CD8-positive, alpha-beta T cell (primary cell): ENCODE measurements at places on chromosomes 7 and 10.

GRCh38 chr7:102082693-102083368 is 203.8 kb upstream of the SH2B2 start:
- DNase-seq = no peak

DNA sequence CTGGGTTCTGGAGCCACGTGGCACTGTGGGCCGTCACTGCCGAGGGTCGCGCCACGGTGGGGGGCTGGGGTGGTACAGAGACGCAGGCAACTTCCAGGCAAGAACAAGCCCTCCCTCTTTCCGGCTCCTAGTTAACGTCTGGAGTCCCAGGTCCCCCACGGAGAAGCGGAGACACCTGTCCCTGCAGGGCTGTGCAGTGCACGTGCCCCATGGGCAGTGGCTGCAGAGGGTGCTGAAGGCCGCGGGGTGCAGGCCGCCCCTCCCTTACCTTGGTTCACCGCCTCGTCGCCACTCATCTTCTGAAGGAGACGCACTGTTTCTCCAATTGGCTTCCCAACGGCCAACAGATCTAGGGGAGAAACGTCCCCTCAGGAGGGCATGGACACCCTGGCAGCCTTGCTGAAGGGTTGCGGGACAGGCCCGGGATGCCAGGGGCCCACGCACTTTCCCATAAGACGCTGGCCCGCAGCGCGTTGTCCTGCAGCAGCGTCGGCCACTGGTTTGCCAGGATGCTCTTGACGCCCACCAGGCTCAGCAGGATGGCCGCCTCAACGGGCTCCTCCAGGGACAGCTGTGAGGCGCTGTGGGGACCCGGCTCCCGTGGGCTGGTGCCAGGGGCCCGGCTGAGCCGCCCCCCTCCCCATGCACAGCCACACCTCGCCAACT is 24.3 kb upstream of the NKX6-2 start:
- DNase-seq = no peak

DNA sequence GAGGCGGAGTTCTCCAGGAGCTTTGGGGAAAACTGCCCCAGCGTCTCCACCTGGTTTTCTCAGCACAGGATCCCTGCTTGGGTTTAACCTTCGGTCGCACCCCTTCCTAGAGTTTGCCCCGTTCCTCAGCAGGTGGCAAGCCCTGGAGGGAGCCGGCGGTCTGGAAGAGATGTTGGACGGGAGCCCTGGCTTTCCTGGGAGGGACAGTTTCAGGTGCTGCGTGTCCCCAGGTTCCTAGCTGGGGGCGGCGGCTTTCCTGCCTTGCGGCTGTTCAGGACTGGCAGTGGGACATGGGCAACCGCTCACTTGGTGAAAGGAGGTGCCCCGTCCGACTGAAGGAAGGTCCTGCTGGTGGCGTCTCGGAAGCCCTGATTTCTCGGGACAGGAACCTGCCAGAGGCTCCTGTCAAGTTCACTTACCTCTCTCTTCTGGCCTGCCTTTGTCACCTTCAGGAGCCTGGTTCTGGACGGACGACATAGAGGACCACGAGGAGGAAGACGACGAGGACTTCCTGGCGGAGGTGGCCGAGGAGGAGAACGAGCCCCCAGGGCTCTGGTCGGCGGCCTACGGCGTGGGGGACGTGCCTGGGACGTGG is 14.8 kb downstream of the ZNF316 start:
- no peak for DNase-seq

GRCh38 chr7:37247861-37248260 is 200.8 kb downstream of the ELMO1 start:
- no peak for DNase-seq

- no peak for DNase-seq
Measured at GRCh38 chr10:110699859-110700468, 55.8 kb downstream of the RBM20 start.

GRCh38 chr7:367351-367901 is 77.5 kb downstream of the FOXL3 start:
- no peak for DNase-seq

DNA sequence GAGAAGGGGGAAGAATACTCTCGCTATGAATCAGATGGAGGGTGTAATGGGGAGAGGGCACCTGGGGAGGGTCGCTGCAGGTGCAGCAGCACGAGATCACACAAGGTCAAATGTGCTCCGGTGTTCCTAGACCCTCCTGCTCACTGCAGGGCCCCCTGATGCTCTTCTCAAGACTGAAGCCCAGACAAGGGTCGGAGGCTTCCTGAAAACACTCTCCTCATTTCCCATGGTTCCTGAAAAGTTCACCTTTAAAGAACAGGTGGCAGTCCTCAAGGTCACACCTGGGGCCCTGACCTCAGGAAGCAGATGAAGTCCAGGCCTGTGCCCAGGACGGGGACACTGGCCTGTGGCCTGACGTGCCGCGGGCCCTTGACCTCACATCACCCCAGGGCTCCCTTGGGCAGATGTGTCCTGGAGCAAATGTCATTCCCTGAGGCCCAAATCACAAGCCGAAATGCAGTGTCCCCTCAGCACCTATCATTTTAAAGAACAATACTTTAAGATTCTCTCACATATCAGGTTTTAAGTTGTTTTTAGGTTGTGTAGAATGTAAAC is 289.8 kb downstream of the GLRX3 start:
- no peak for DNase-seq

DNA sequence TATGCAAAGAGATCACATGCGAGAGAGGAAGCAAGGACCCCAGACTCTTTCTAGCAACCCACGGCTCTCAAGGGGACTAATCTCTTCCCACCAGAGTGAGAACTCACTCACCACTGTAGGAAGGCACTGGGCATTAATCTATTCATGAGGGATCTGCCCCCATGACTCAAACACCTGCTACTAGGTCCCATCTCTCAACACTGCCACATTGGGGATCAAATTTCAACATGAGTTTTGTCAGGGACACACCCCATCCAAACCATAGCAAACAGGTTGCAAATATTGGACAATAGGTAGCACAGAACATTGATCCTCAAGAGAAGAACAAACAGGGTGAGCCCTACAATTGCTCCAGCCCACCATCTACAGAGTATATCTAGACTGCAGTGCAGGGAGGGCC is 740.6 kb downstream of the LRMDA start:
- DNase-seq = no peak

DNA sequence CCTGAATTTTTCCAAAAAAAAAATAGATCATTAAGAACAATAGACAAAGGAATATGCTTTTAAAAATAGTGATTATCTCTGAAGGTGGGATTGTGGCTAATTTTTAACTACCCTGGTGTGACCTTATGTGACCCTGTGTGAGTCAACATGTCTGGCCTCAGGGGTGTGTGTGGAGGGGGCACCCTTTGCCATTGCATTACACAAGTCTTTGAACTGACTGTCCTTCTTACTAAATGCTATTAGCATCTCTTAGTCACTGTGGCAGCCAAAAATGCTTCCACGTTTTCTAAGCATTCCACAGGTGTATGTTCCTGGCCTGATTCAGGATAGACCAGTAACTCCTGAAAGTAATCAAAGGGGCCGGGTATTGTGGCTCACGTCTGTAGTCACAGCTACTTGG is 175.4 kb downstream of the MGMT start:
- no peak for DNase-seq

GRCh38 chr10:59279991-59280505 is 82.3 kb downstream of the FAM13C start:
- no peak for DNase-seq

DNA sequence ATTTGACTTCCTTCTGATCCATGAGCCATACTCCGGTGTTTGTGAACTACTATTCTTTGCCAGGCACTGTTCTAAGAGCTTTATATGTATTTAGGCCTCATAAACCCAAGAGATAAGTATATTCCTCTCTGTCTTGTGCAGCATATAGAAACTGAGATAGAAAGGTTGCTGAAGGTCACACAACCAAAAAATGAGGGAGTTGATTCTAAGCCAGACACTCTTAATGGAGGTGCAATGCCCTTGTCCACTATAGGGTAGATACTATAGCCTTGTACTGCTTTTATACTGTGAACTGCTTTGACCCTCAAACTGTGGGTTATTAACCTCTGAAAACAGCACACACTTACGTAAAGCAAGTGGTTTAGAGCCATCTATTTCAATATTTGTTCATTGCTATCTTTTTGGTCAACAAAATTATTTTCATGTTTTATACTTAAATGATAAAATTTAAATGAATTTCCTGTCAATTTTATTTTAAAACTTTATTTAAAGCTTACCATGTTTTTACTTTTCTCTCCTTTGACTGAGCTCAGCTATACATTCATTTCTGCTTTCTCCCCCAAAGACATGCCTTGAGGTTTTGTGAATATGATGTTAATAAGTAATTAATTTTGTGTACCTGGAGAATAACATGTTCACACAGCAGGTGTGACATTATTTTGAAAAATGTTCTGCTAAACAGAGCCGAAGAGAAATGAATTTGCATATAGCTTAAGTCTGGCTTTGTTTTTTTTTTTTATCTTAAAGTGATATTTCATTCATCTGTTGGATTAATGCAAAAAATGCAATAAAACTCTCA is 687.3 kb downstream of the DNAJB9 start:
- no peak for DNase-seq

GRCh38 chr10:65065278-65065677 is 1544.1 kb downstream of the REEP3 start:
- no peak for DNase-seq

- no peak for DNase-seq
Measured at GRCh38 chr10:73981812-73982211, 16.1 kb upstream of the VCL start.

- DNase-seq = no peak
Measured at GRCh38 chr10:46547541-46548497, 8.6 kb downstream of the GPRIN2 start.

- no peak for DNase-seq
Measured at GRCh38 chr7:66537876-66538275, 90.8 kb upstream of the KCTD7 start.

GRCh38 chr7:115747174-115747573 is 283.4 kb downstream of the TFEC start:
- DNase-seq = no peak

DNA sequence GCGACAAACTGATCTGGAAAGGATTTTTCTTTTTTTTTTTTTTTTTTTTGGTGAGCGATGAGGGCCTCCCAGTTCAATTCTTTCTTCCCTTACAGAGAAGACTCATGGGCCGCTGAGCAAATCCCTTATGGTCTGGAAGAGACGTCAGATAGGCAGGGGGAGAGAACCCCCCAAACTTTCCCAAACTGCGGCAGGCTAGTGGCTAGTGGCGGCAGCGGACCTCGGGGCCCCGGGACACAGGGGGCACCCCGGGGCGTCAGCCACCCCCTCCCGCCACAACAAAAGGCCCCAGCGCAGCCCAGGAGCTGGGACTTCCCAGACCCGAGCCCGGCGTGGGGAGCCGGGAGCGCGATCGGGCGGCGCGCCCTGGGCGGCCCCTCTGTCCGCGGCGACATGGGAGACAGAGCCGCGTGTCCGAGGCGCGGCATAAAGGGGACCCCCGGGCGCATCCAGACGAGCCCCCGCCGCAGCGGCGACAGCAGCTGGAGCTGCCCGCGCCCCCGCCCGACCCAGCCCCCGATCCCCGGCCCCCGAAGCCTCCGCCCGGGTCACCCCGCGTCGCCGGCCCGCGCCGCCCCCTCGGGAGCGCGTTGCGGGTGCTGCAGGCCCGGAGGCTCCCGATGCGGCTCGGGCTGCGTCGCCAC is 755 bp downstream of the FAM171A1 start:
- peak; percentile 8 for DNase-seq

- no peak for DNase-seq
Measured at GRCh38 chr10:13627459-13628310, 40.9 kb downstream of the PRPF18 start.

DNA sequence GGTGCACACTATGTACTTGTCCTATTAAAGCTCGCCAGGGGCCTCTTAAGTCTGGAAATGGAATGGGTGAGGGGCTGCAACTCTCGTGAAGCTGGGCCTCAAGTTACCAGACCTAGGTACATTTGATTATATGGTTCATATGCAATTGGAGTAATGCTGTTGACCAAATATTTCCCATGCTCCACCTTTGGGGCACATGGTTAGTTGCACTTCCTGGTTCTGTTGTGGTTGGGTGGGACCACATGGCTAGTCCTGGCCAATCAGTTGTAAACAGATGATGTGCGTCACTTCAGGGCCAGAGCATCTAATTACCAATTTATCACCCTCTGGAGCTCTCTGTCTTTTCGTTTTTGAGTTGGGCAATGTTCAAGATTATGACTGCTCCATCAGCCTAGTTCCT is 39.5 kb upstream of the OPN4 start:
- DNase-seq = no peak

DNA sequence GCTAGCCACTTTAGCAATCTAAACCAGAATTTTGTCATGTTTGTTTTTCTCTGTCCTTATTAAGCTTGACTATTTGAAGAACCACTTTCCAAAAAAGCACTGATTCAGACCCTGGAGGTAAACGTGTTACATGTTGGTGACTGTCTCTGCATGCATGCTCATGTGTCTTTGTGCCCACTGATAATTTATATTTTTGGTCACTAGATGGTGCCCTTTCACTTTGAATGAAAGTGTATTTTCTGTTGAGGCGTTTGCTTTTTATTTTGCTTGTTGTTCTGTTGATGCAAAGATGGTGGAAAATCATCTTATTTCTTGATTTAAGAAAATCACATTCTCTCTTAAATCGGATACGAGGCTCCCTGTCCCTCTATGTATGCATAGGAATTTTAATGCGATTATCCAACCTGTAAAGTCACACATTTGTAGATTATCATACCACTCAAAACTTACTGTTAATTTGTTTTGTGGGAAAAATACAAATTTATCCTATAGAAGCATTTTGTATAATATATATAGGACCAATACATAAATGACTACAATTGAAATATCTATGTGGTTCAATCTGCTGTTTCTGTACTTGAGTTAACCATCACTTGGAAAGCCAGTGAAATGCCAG is 269.3 kb downstream of the BICC1 start:
- peak; percentile 21 for DNase-seq

GRCh38 chr7:7908622-7909145 is 59.9 kb upstream of the GLCCI1 start:
- no peak for DNase-seq
